Aorta (tissue), 5 donors: ENCODE measurements at places on chromosomes 16 and 17. TPM values are rescaled to one million over a fixed set of nuclear protein-coding genes. Genes with fewer than 3 reads are reported as not detected.

GRCh38 chr17:18981642-18982424, 22.7 kb downstream of the FAM83G start:
- no peaks in the 10 kb centered on the region for H3K4me1 ChIP-seq
- H3K36me3 ChIP-seq = no peaks in the 10 kb centered on the region
- no peak overlapping the region for H3K4me3 ChIP-seq
- H3K27ac ChIP-seq = no peak overlapping the region
- no peaks in the 10 kb centered on the region for H3K27me3 ChIP-seq
- no peak for DNase-seq

SLFN14 gene
- total RNA-seq = not detected

- no peaks in the 10 kb centered on the region for H3K36me3 ChIP-seq
- H3K27ac ChIP-seq = no peak overlapping the region
- no peaks in the 10 kb centered on the region for H3K27me3 ChIP-seq
- peak; percentile 56 for DNase-seq
- no peak overlapping the region for H3K4me3 ChIP-seq
Observed at GRCh38 chr17:4934173-4934979, 2.3 kb downstream of the GP1BA start.

HYDIN gene
- total RNA-seq = 4.2 TPM

PLA2G10 gene
- not detected for total RNA-seq

MEIOB gene
- total RNA-seq = not detected

DNA sequence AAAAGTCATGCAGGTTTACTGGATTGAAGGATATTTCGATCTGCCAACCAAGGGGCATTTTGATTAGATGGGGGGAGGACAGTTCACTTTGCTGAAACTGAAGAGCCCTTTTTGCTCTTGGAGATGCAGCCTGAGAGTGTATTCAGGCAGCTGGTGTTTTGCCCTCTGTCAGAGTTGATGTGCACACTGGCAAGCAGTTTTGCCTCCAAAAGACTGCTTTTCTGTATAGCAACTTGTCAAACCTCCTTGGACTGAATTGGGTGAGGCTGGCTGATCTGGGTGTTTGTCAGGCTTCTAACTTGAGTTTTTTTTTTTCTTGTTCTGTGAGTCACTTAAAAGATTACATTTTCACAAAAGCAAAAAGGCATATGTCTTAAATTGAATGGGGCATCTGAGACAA, 22.6 kb upstream of the ANKFN1 start:
- H3K36me3 ChIP-seq = no peaks in the 10 kb centered on the region
- H3K27me3 ChIP-seq = no peaks in the 10 kb centered on the region
- H3K4me3 ChIP-seq = no peak overlapping the region
- DNase-seq = no peak
- H3K27ac ChIP-seq = no peak overlapping the region

- no peak overlapping the region for H3K27ac ChIP-seq
- H3K4me1 ChIP-seq = no peaks in the 10 kb centered on the region
- no peaks in the 10 kb centered on the region for H3K27me3 ChIP-seq
Observed at GRCh38 chr17:81551458-81552243, 502 bp downstream of the FAAP100 start.

- peak; percentile 83 for DNase-seq
- H3K27ac ChIP-seq = no peak within 1 kb of the TSS
- H3K27me3 ChIP-seq = no peaks in the 10 kb centered on the region
- H3K4me3 ChIP-seq = peak within 1 kb of the TSS; percentile 39
Observed at GRCh38 chr17:42760652-42761581, at the start of gene RAMP2. Gene RAMP2 (plus strand): TSS chr17:42761227. CDS start chr17:42761262, 35 bp downstream.

DNA sequence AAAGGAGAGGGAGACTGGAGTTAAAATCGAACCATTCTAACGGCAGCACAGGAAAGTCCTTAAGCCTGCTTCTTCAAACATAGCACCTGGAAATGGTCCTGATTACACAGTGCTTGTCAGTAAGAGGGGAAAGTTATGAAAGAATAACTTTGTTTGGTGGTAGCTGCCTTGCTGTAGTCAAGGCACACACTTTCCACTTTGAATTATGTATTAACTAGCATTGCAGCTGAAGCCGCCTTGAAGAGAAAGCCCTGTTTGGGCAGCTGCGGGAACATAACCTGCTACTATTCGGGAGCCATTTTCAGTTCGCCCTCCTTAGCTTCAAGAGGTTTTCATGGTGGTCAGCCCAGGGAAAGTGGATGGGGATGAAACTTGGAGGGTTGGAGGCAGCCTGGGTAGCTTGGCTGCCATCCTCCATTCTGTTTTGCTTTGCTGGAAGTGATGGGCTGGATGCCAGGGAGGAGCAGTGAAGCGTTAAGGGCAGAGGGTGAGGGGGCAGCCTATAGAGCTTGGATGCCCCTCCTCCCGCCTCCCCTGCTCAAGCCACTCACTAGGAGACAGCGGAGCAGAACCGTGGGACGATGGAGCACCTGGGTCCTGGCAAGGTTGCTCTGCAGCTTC, 5.3 kb upstream of the HAS3 start:
- H3K27me3 ChIP-seq = no peaks in the 10 kb centered on the region
- DNase-seq = no peak
- H3K4me3 ChIP-seq = no peak overlapping the region
- H3K36me3 ChIP-seq = no peaks in the 10 kb centered on the region
